ENCODE measurements at places on chromosomes 4 and X. TPM values are rescaled to one million over a fixed set of nuclear protein-coding genes. Genes with fewer than 3 reads are reported as not detected.

GRCh38 chr4:88737307-88737941, 39.8 kb upstream of the NAP1L5 start:
- DNase-seq: no peak

- DNase-seq: no peak
These were observed 34.8 kb downstream of the UBE2K start for GRCh38 chr4:39732728-39733127.

DNA sequence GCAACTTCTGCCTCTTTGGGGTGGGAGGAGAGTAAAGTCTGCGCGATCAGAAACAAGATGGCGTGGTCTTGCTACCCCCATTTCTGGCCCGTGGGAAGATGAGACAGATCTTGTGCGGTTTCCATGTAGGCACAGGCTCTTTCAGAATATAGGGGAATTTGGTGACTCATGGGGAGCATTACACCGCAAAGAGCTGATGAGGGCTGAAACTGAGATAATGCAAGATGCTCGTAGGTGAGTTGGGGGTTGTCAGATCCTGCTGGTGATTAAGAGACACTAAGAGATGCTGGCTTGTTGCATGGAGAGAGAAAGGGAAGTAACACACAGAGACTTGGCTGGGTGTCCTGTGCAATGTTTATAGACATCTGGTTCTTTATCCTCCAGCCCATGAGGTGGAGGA, 1.5 kb downstream of the EVC start:
- DNase-seq: no peak

The SMARCA1 gene
- 4.5 TPM for total RNA-seq

GRCh38 chr4:84145176-84145575, 353.9 kb downstream of the NKX6-1 start:
- DNase-seq: no peak

DNA sequence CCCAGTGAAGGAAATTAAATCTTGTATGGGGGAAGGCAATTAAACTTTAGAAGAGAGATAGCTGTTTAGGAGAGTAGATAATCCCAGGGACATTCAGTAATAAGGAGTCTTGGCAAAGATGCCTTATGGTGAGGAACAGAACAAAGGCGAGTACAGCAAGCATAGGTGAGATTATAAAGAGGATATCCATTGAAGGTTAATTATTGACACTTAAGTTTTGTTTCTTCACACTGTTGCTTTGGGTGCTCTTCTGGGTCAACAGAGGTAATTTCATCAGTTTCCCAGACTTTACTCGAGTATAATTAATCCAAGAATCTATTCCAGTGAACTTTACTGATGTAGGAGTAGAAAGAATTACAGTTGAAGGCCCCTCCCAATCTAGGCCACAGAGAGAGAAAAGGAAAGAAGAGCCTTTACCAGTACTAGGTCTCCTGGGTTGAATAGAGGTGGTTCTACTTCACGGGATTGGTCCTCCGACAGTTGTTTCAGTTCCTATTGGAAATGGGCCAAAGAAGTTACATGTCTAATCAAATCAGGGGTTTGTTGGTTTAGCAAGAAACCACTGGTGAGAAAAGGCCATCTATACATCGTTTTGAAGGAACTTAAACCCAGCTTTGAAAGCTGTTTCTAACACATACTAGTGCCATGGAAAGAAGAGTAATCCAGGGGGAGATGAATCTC, 27.2 kb downstream of the EPGN start:
- DNase-seq: no peak

DNA sequence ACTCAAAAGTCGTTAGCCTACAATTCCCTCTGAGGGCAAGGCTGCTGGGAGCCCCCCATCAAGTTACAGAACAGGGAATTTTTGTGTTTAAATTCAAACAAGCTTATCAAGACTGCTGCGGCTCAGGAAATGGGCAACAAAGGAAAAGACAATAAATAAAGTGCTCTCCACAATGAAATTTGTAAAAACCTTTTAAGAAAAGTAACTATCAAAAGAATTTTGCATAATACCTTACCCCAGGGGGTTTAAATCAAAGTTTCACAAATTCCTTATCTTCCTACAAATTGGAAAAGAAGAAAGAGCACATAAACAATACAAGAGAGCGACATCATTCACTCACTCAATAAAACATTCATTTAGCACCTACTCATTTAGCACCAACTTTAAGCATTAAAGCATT, 97.9 kb upstream of the CCDC160 start:
- DNase-seq: no peak

The SLC10A4 gene
- total RNA-seq: 0.38 TPM

DNA sequence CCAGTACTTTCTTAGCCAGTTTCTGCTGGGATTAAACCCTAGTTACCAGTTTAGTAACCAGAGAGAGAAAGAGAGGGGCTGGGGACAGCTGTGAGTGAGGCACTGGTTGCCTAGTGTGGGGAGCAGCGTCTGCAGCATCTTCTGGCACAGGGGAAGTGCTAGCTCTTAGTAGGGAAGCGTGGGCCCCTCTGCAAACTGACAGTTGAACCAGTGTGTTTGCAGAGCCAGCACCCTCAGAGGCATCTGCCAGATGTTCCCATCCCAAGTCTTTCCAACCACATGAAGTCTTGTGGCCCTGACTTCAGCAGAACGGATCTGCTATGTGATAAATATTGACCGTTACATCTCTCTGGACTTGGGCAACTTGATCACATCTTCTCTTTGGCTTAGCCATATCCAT, 15.0 kb downstream of the RBMX2 start:
- no peak for DNase-seq

The NAP1L3 gene
- not detected for total RNA-seq

GRCh38 chr4:174305961-174306360, 22.2 kb downstream of the CEP44 start:
- DNase-seq: no peak

The ASMT gene
- total RNA-seq: not detected

The GYPA gene
- not detected for total RNA-seq

The ZCCHC18 gene
- total RNA-seq: not detected

GRCh38 chrX:18895189-18895951, 88.5 kb downstream of the PHKA2 start:
- no peak for DNase-seq

The PAGE4 gene
- total RNA-seq: not detected

DNA sequence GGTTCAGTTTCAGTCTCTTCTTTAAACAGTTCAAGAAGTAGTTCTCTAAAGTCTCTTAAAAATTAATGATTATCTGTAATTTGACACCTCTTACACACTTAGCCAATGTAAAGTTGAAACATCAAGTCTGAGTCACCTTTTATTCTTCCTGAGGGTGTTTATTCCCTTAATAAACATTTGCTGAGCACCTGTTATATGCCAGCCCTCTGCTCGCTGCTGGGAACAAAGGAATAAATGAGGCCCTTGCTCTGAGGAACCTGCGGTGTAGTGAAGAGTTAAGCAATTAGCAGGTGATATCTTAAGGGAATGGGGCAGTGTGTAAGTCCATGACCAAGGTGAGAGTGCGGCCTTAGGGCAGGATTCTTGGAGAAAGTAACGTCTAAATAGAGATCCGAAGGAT, 5.2 kb upstream of the NDNF start:
- DNase-seq: no peak

Data from esophagus squamous epithelium (tissue), 5 donors.